Upper lobe of left lung (tissue), 6 donors: ENCODE measurements at places on chromosomes 4 and X. TPM values are rescaled to one million over a fixed set of nuclear protein-coding genes. Genes with fewer than 3 reads are reported as not detected.

- H3K4me3 ChIP-seq = no peak overlapping the region
- H3K36me3 ChIP-seq = no peaks in the 10 kb centered on the region
- H3K27me3 ChIP-seq = peaks cover 10% of the 10 kb centered on the region
- no peak for DNase-seq
Measured at GRCh38 chr4:118357601-118358000, 4.8 kb upstream of the PRSS12 start.

WDR17 gene
- 3.2 TPM for total RNA-seq

SLC6A14 gene
- total RNA-seq = 41.5 TPM

- H3K27ac ChIP-seq = no peak overlapping the region
- no peak overlapping the region for H3K4me3 ChIP-seq
- DNase-seq = no peak
- H3K27me3 ChIP-seq = no peaks in the 10 kb centered on the region
- peaks cover 48% of the 10 kb centered on the region for H3K36me3 ChIP-seq
- H3K4me1 ChIP-seq = peaks cover 42% of the 10 kb centered on the region
Measured at GRCh38 chr4:68337004-68337403, 12.9 kb downstream of the YTHDC1 start.

ZNF81 gene
- total RNA-seq = 5.2 TPM

- DNase-seq = no peak
- no peak overlapping the region for H3K27ac ChIP-seq
- no peaks in the 10 kb centered on the region for H3K27me3 ChIP-seq
- no peak overlapping the region for H3K4me3 ChIP-seq
- H3K36me3 ChIP-seq = no peaks in the 10 kb centered on the region
- no peaks in the 10 kb centered on the region for H3K4me1 ChIP-seq
Measured at GRCh38 chr4:126271292-126271691, 956.5 kb downstream of the FAT4 start.

GRCh38 chrX:31706466-31706865, 634.6 kb upstream of the FTHL17 start:
- H3K4me3 ChIP-seq = no peak overlapping the region
- no peaks in the 10 kb centered on the region for H3K4me1 ChIP-seq
- no peaks in the 10 kb centered on the region for H3K27me3 ChIP-seq
- H3K36me3 ChIP-seq = no peaks in the 10 kb centered on the region
- no peak for DNase-seq

RHOXF2B gene
- not detected for total RNA-seq

DNA sequence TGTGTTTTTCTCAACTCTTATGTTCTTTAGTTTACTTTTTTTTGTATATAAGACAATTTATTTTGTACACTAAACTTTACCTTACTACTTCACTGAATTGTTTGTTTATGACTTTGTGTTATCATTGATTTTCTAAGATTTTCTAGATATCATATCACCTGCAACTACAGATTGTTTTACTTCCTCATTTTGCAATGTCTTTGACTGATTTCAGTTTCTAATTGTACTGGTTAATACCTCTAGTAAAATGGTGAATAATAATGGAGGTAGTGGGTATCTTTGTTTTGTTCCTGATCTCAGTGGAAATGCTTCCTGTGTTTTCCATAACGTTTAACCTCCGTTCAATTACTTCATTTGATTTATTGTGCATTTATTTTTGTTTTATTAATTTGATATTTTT, 490.2 kb downstream of the TLL1 start:
- no peaks in the 10 kb centered on the region for H3K4me1 ChIP-seq
- DNase-seq = no peak
- no peaks in the 10 kb centered on the region for H3K36me3 ChIP-seq
- H3K4me3 ChIP-seq = no peak overlapping the region
- no peak overlapping the region for H3K27ac ChIP-seq

DNA sequence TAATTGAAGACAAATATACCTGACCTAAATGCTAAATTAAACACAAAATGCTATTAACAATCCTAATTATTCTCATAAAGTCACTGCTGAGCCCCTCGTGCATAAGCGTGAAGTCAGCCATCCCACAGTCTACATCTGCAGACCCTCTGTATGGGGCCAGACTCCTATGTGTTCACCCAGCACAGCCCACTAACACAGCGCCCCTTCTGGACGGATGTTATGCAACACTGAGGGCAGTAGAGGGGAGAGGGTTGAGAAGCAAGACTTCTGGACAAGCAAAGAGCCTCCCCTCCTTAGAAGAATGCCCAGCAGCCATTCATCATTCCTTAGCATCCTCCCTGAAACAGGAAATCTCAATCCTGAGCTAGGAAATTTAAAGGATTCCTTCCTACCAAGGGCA, 7.9 kb downstream of the TRPC3 start:
- no peaks in the 10 kb centered on the region for H3K27me3 ChIP-seq
- no peaks in the 10 kb centered on the region for H3K36me3 ChIP-seq
- H3K27ac ChIP-seq = no peak overlapping the region
- no peak for DNase-seq
- H3K4me3 ChIP-seq = no peak overlapping the region
- no peaks in the 10 kb centered on the region for H3K4me1 ChIP-seq

USP26 gene
- total RNA-seq = not detected

DNA sequence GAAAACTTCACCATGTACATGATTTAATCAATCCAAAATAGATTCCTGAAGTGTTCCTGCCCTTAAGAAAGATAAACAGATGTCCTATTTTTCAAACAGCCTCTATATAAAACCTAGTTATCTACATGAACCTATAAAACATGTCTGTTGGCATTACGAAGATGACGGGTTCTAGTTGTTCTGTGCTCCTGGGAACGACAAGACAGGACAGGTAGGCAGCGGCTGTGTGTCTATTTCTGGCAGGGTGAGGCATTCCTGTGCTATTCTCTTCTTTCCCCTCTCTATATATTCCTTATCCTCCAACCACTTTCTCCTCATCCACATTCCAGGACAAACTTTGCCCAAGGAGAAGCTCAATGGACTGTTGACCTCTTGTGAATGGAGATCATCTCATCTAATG, 6.1 kb downstream of the FAT1 start:
- H3K4me1 ChIP-seq = no peaks in the 10 kb centered on the region
- H3K36me3 ChIP-seq = no peaks in the 10 kb centered on the region
- H3K4me3 ChIP-seq = no peak overlapping the region
- DNase-seq = no peak
- H3K27ac ChIP-seq = no peak overlapping the region

SLC6A8 gene
- 8.1 TPM for total RNA-seq

DNA sequence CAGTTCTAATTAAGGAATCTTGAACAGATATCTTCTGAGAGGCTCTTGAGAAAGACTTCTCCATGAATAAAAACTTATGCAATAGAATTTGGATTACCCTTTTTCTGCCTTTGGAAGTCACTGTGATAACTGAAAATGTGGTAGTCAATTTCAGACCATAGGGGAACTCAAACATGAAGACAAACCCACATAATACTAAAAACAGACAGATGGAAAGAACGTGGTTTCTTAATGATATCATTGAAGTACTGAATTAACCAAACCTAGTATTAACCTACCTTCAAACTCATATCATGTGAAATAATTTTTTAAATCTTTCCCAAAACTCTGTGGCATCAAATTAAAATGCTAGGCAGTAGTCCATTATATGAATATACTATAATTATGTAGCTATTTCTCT, 153.5 kb downstream of the CAMK2D start:
- peaks cover 5% of the 10 kb centered on the region for H3K4me1 ChIP-seq
- DNase-seq = no peak
- H3K27me3 ChIP-seq = no peaks in the 10 kb centered on the region
- H3K36me3 ChIP-seq = no peaks in the 10 kb centered on the region
- H3K27ac ChIP-seq = no peak overlapping the region

CNGA2 gene
- total RNA-seq = not detected

GRCh38 chr4:4685810-4686795, 144.3 kb upstream of the STX18 start:
- H3K27me3 ChIP-seq = no peaks in the 10 kb centered on the region
- H3K36me3 ChIP-seq = no peaks in the 10 kb centered on the region
- DNase-seq = no peak
- H3K27ac ChIP-seq = no peak overlapping the region
- no peak overlapping the region for H3K4me3 ChIP-seq
- H3K4me1 ChIP-seq = no peaks in the 10 kb centered on the region

GRCh38 chr4:155495572-155496293, 119.0 kb upstream of the MAP9 start:
- H3K36me3 ChIP-seq = no peaks in the 10 kb centered on the region
- no peaks in the 10 kb centered on the region for H3K4me1 ChIP-seq
- no peak for DNase-seq
- no peaks in the 10 kb centered on the region for H3K27me3 ChIP-seq
- no peak overlapping the region for H3K4me3 ChIP-seq
- no peak overlapping the region for H3K27ac ChIP-seq

MAMLD1 gene
- 1.1 TPM for total RNA-seq

DNA sequence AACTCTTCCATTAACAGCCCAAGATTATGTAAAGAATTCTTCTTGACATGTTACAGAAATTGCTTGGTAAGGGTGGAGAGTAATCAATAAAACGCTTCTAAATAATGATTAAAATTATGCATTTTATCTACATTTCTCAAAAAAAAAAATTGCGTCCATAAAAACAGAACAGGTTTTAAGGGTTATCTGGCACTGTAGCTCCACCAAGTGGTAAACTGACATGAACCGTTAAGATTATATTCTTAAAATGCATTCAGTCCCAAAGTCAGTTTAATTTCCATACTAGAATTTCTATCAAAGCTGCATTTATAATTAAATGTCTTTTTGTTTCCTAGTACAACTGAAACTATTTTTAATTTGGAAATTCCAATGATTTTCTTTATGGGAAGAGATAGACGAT, 214.0 kb upstream of the UGT8 start:
- no peak for DNase-seq
- H3K27me3 ChIP-seq = no peaks in the 10 kb centered on the region
- H3K4me1 ChIP-seq = no peaks in the 10 kb centered on the region
- H3K27ac ChIP-seq = no peak overlapping the region
- no peaks in the 10 kb centered on the region for H3K36me3 ChIP-seq
- no peak overlapping the region for H3K4me3 ChIP-seq

IBSP gene
- total RNA-seq = not detected

PF4V1 gene
- not detected for total RNA-seq

GRCh38 chrX:115535421-115535820, 25.6 kb upstream of the PLS3 start:
- no peaks in the 10 kb centered on the region for H3K4me1 ChIP-seq
- H3K27ac ChIP-seq = no peak overlapping the region
- no peak overlapping the region for H3K4me3 ChIP-seq
- no peak for DNase-seq
- no peaks in the 10 kb centered on the region for H3K36me3 ChIP-seq

DNA sequence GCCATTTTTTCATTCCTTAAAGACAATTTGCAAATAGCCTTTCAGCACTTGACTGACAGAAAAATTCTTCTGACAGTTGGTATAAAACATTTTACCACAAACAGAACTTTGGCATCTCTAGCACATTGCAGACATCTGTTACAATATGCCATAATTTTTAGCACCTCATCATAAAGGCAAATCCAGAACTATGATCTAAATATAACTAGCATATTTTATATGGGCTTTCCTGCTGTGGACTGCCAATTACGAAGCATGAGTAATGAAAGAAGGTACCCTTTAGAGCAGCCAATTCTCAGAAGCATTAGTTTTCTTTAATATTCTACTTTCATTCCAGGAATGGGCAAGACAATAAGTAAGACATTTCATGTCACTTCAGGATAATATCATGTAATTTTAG, 647.4 kb upstream of the GALNT7 start:
- no peaks in the 10 kb centered on the region for H3K27me3 ChIP-seq
- no peak overlapping the region for H3K27ac ChIP-seq
- H3K4me3 ChIP-seq = no peak overlapping the region
- H3K4me1 ChIP-seq = no peaks in the 10 kb centered on the region
- no peak for DNase-seq
- no peaks in the 10 kb centered on the region for H3K36me3 ChIP-seq

- H3K4me1 ChIP-seq = peaks cover 4% of the 10 kb centered on the region
- no peaks in the 10 kb centered on the region for H3K36me3 ChIP-seq
- H3K27me3 ChIP-seq = peaks cover 11% of the 10 kb centered on the region
- H3K4me3 ChIP-seq = peak overlapping the region; percentile 44
- peak overlapping the region; percentile 54 for H3K27ac ChIP-seq
Measured at GRCh38 chrX:38220024-38220414, 652 bp downstream of the SRPX start.

DNA sequence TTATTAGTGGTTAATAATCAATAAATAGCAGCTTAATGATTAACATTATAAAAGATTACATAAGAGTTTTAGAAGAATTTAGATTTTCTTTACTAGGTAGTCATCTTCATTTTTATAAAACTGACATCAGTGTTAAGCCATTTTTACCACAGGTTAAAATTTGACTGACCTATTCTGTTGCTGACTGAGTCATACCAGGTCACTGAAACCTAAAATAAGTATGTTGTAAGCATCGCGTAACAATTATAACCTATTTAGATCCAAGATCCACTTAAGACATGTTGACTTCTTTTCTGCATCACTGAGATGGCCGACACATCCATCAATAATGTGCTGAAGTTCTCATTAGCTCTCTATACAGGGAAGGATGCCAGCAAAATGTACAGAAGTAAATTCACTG, 36.7 kb downstream of the ARX start:
- DNase-seq = no peak
- H3K27me3 ChIP-seq = no peaks in the 10 kb centered on the region
- H3K4me1 ChIP-seq = no peaks in the 10 kb centered on the region
- H3K27ac ChIP-seq = no peak overlapping the region
